Pancreas (tissue), 10 donors: ENCODE measurements at places on chromosomes 6 and 20. TPM values are rescaled to one million over a fixed set of nuclear protein-coding genes. Genes with fewer than 3 reads are reported as not detected.

FAM83B gene
- polyA plus RNA-seq = 0.80 TPM

DNA sequence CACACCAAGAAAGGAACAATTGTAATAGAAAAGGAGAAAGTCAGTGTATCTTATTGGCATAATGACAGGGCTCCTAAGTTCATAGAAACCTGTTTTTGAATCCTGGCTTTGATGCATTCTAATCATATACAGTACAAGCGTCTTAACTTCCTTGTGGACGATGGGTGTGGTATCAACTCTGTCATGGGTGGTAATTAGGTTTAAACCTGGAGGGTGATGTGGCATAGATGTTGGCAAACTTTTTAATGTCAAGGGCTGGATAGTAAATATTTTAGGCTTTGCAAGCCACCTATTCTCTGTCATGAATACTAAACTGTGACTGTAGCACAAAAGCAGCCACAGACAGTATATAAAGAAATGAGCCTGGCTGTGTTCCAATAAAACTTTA is 138.7 kb upstream of the EDN1 start:
- no peak overlapping the region for H3K27ac ChIP-seq
- no peaks in the 10 kb centered on the region for H3K36me3 ChIP-seq
- H3K27me3 ChIP-seq = no peaks in the 10 kb centered on the region

DNA sequence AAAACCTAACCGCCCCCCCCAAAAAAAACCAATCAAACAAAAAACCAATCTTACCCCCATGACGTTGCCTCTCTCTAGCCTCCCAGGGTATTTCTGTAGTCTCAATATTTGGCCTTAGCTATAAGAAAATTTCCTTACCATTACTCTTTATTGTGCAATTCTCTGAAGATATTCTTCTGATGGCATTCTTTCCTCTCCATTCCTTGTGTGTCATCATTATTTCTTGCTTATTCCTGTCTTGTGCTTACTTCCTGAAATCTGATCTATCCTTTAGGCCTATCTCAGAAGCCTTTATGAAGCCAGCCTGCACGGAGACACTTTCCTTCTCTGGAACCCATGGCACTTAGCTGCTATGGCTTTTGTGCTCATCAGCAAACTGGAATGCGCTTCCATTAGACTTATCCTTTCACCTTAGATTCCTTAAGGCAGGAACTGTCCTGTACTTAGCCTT is 65.9 kb upstream of the DDR1 start:
- H3K36me3 ChIP-seq = no peaks in the 10 kb centered on the region
- DNase-seq = no peak
- peaks cover 11% of the 10 kb centered on the region for H3K4me1 ChIP-seq
- no peak overlapping the region for H3K27ac ChIP-seq
- no peaks in the 10 kb centered on the region for H3K27me3 ChIP-seq

DNA sequence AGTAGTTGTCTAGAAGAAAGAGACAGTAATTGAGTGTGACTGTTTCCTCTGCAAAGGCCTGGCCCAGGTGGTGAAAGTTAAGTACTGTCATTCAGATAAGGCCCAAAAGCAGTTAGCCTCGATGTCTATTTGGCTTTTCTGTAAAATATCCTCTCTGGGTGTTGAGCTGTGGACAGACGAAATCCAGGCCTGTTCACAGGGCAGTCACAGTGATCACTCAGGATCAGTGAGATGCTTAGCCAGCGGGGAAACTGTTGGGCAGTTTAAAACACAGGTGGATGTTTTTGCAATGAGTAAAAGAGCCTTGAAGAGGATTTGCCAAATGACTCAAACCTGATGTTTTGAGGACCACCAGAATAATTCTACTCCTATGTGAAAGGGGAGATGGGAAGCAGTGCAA is 22.0 kb upstream of the PRDM1 start:
- H3K27ac ChIP-seq = no peak overlapping the region
- H3K4me3 ChIP-seq = no peak overlapping the region
- no peak for DNase-seq
- H3K27me3 ChIP-seq = no peaks in the 10 kb centered on the region

DNA sequence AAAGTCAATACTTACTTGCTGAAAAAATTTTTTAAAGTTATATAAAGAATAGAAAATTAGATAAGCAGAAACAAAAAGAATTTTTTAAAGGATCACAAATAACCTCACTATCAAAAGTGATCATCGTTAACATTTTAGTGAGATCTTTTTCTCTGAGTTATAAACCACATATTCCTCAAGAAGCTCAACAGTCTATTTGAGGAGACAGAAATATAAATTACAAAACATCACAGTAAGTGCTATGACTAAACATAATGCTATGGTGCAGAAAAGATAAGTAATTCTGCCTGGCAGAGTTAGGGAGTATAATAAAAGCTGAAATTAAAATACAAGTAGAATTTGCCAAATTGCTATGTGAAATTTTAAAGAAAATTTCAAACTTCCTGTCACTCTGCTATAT is 226.7 kb downstream of the LMBRD1 start:
- DNase-seq = no peak
- H3K27ac ChIP-seq = no peak overlapping the region
- H3K36me3 ChIP-seq = no peaks in the 10 kb centered on the region
- no peaks in the 10 kb centered on the region for H3K27me3 ChIP-seq
- H3K4me3 ChIP-seq = no peak overlapping the region

GRCh38 chr20:43570496-43570895 is 11.7 kb downstream of the SGK2 start:
- no peak for DNase-seq
- no peaks in the 10 kb centered on the region for H3K27me3 ChIP-seq
- H3K4me1 ChIP-seq = no peaks in the 10 kb centered on the region
- no peak overlapping the region for H3K27ac ChIP-seq
- peaks cover 31% of the 10 kb centered on the region for H3K36me3 ChIP-seq

PPP1R16B gene
- 1.2 TPM for polyA plus RNA-seq

DNA sequence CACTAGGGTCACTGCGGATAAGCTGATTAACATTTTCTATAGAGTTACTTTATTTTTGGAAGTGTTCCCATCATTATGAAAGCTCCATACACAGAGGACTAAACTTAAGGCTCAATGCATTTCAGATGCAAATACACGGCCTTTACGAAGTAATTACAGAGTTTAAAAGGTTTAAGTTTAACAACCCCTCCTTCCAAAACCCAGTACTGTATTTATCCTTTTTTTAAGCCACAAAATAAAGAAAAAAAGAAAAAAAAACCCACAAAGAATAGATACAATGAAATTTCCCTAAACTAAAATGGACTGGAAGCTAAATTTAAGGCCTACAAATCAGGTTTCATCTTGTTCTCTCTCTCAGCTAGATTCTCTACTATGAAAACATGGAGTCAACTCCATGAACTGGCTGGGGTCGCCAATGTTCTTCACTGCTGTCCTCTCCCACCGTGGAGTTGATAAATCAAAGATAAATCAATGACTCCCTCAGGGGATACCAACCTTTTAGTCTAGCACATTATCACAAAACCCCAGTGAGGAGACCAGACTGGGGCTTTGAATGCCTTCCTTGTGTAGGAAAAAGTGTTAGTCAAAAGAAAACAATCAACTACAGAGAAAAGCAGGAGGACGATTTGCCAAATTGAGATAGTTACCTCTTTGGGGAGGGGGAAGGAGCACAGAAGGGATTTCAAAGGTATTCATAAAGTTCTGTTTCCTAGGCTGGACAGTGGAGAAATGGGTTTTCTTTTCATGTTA is 52.5 kb downstream of the TNFRSF21 start:
- H3K27ac ChIP-seq = no peak overlapping the region
- no peaks in the 10 kb centered on the region for H3K4me1 ChIP-seq
- no peaks in the 10 kb centered on the region for H3K36me3 ChIP-seq
- DNase-seq = no peak
- no peak overlapping the region for H3K4me3 ChIP-seq

DNA sequence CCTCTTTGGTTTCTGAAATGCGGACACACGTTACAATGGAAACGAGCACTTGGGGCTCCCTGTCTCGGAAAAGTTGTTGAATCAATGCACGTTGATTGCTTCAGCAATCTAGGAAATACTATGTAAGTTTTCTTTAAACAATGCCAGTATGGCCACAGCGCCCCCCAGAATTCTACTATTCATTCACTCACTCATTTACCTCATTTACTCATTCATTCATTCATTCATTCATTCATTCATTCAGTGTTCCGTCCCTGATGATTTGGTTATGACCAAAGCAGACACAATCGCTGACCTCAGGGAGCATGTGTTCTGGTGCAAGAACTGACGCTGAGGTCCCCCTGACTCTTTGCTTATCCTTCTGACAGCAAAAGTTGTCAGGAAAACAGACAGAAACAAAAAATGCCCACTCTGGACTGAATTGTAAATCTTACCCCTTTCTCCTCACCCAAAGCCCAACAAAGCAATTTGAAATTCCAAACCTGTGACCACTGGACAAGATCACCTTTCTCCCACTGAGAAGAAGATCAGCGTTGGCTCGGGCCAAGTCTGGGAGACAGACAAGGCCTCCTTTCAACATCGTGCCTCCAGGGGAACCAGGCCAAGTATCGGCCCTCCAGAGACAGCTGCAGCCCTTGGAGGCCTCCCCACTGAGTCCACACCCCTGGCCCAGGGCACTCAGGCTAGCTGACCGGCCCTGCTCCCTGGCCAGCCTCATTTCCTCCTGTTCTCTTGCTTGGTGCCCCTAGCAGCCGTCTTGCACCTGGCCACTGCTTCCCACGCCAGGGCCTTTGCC is 15.0 kb upstream of the PMEPA1 start:
- H3K27me3 ChIP-seq = no peaks in the 10 kb centered on the region
- no peaks in the 10 kb centered on the region for H3K36me3 ChIP-seq
- no peak overlapping the region for H3K4me3 ChIP-seq
- no peaks in the 10 kb centered on the region for H3K4me1 ChIP-seq

FERMT1 gene
- polyA plus RNA-seq = 0.80 TPM

ZSCAN23 gene
- polyA plus RNA-seq = 0.89 TPM

DNA sequence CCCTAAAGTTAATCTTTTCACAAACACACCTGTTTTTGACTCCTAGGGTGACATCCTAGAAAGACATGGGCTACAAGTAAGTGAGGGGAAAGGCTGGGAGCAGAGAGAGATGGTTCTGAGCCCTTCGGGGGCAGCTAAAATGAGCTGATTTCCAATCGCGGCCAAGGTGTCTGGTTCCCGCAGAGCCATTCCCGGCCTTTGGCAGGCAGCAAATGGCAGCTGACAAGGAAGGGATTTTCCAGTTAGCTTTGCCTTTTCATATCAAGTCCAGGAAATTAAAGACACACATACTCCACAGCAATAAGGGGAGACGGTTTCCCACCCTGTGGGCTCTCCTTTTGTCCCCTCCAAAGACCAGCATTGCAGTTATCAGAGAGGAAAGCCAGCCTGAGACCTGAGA is 228.5 kb downstream of the ZMYND8 start:
- H3K4me3 ChIP-seq = no peak overlapping the region
- no peaks in the 10 kb centered on the region for H3K36me3 ChIP-seq
- H3K4me1 ChIP-seq = no peaks in the 10 kb centered on the region
- no peaks in the 10 kb centered on the region for H3K27me3 ChIP-seq

HLA-DMB gene
- polyA plus RNA-seq = 2.7 TPM

MEP1A gene
- 0.02 TPM for polyA plus RNA-seq

GRCh38 chr6:33927112-33927511 is 123.3 kb upstream of the MLN start:
- no peaks in the 10 kb centered on the region for H3K36me3 ChIP-seq
- H3K4me3 ChIP-seq = no peak overlapping the region
- no peak overlapping the region for H3K27ac ChIP-seq
- H3K4me1 ChIP-seq = no peaks in the 10 kb centered on the region
- no peak for DNase-seq

DNA sequence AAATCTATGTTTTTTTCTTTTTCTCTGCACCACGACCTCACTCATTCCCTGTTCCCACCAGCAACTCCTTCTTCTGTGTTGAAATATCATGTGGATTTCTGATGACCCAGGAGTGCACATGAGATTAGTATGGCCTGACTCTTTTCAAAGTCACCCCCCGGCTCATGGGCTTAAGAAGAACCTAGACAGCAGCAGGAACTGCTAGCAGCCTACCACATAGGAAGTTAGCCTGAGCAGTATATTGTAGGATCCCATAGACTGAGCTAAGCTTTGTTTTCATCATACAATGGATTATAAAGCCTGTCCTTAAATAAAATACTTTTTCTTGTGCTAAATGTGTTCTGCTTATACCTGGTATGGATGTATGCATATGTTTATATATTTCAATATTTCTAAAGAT is 6.7 kb downstream of the KLHL32 start:
- H3K27me3 ChIP-seq = no peaks in the 10 kb centered on the region
- H3K36me3 ChIP-seq = no peaks in the 10 kb centered on the region
- no peaks in the 10 kb centered on the region for H3K4me1 ChIP-seq

DNA sequence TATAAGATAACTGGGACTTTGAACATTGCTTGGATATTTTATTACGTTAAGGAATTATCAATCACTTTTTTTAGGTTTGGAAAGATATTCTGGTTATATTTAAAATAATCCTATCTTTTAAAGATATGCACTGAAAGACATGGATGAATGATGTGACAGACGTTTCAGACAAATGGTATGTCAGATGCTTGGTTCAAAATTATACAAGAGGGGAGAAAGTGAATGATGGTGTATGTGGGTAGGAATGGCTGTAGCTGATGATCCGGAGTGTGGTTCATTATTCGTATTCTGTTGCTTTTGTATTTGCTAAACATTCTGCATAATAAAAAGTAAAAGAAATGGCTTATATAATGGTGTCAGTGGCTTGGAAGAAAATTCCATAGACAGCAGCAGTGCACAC is 51.0 kb upstream of the SNRPB2 start:
- H3K27me3 ChIP-seq = no peaks in the 10 kb centered on the region
- no peaks in the 10 kb centered on the region for H3K36me3 ChIP-seq
- no peak overlapping the region for H3K4me3 ChIP-seq
- no peaks in the 10 kb centered on the region for H3K4me1 ChIP-seq

DNA sequence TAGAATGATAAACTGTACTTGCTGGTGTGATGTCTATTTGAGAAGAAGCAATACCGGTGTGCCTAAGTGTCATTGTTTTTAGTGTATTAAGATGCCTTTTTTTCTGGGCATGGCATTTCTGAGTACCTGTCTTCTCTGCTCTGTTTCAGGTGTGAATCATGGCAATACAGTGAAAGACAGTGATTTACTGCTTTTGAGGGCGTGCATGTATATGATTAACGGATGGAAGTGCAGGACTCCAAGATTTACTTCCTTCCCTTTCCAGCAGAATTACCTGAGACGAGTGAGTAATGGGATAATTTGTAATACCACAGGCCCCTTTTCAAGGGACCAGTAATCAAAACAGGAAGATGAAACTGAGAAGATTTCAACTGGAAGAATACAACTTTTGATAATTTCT is 315.8 kb downstream of the SOX4 start:
- H3K36me3 ChIP-seq = no peaks in the 10 kb centered on the region
- H3K4me3 ChIP-seq = no peak overlapping the region
- no peak for DNase-seq
- no peaks in the 10 kb centered on the region for H3K4me1 ChIP-seq
